ENCODE measurements at places on chromosomes 5 and 9.

DNA sequence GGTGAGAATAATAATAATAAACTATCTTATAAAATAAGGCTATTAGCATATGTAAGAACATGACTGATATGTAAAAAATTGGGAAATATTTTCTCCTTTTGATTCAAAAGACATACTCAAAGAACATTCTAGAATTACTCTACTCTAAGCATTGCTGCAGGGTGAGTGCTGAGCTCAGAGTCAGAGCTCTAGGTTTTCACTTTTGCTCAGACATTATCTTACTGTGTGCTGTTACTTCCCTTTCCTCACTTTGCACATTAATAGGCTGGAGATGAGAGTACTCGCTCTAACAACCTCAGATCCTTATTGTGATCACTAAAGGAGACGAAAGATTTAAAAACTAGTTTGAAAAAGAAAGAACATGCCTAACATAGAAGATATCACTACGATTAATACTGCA lies 99.4 kb upstream of the C9orf72 start:
- no peak for DNase-seq

- no peak for DNase-seq
Observed at GRCh38 chr9:7910426-7911020, 110.9 kb upstream of the DMAC1 start.

GRCh38 chr5:5165541-5166002 lies 25.4 kb downstream of the ADAMTS16 start:
- DNase-seq = no peak

GRCh38 chr9:80878556-80878955 lies 810.8 kb downstream of the TLE1 start:
- no peak for DNase-seq

DNA sequence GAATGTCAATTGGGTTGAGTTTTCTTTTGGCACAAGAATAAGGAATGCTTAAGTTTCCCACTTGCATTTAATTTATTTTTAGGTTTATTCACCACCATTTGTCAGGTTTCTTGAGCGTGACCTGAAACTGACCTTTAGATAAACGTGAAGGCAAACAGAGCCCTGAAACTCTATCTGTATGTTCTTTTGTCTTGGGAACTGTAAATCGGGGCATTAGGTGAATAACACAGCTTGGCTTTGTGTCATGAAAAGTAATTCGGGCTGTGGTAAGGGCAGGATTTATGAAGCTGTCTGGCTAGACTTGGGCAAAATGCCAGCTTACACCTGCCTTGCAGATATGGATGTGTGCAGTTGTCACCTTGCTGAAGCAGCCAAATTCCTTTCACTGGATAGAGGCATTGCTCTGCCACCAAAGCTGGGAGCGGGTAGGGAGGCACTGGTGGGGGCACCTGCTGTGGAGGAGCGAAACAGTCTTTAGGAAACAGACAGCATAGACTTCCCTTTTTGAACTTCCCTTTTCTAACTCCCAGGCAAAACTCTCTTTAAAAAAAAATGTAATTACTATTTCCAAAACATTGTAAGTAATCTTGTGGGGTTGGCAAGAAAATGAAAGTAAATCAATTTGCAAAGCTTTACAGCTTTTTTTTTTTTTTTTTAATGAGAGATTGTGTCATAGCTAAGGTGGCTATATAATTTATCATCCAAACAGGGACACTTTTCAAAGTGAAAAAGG lies 545.2 kb downstream of the CSNK1G3 start:
- no peak for DNase-seq
